ENCODE measurements at places on chromosomes 2 and 18.
A peak's percentile ranks its signal among the peaks of the same experiment; 100 is the strongest.

GRCh38 chr18:4842287-4842686, 354.8 kb downstream of the AKAIN1 start:
- DNase-seq, result no peak

- DNase-seq, result no peak
These were observed 90.2 kb upstream of the ARHGAP28 start for GRCh38 chr18:6639305-6639704.

DNA sequence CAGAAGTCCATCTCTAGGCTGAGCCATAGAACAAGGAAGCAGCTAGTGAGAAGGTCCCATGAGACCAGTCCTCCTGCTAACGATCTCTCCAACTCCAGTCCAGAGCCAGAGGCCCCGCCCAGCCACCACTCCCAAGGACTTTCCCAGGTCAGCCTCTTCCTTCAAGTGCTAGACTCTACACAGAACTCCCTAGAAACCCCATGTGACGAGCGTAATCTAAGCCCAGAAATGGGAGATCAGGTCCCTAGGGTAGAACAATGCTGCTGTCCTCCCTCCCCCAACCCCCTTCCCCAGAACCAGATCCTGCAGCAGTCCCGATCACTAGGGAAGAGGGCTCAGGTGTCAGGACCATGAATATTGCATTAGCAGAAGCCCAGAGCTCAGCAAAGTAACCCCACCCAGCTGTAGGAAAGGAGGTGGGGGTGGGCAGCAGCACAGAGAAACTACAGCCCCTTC, 6.9 kb downstream of the DCTN1 start:
- no peak for DNase-seq

DNA sequence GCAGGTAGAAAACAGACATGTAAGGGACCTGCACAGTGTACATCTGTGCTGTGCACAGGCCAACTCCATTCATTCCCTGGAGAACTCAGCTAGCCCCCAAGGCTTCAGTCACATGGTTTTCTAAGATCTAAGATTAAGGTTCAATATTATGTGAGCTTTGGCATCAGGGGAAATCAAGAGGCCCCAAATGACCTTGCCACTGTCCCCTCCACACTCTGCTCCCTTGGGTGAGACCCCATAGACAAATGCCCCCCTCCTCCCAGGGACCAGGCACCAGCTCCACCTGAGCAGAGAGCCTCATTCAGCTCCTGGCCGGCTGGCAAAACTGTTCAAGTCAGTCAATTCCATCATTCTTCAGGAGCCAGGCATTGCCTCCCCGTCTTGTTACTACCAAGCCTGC, 93.6 kb upstream of the TMEM18 start:
- no peak for DNase-seq

DNA sequence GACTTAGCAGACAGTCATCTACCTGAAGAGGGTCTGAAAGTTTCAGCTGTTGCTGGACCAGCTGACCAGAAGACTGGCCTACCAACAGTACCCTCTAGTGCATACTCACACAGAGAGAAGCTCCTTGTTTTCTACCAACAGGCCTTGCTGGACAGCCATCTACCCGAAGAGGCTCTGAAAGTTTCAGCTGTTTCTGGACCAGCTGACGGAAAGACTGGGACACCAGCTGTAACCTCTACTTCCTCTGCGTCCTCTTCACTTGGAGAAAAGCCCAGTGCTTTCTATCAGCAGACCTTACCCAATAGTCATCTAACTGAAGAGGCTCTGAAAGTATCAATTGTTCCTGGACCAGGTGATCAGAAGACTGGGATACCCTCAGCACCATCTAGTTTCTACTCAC, 63.2 kb downstream of the ALMS1 start:
- DNase-seq, result no peak

DNA sequence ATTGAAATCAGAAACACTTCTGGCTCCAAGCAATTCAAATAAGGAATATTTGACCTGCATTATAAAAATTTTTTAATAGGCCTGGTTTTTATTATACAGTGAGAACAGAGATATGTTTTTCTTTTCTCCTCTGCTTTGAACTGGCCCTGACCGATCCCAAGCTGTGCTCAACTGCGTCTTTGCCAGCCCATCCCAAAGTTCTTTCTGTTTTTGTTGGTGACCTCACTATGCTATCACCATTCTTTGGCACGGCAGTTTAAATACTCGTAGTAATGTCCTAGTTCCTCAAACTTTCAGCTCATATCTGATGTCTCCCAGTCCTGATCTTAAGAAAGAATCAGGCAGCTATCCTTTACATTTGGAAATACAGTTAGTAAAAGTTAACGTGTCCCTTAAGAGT, 42.3 kb upstream of the NETO1 start:
- DNase-seq, result no peak

GRCh38 chr2:163062524-163062923, 224.0 kb upstream of the KCNH7 start:
- DNase-seq, result no peak

DNA sequence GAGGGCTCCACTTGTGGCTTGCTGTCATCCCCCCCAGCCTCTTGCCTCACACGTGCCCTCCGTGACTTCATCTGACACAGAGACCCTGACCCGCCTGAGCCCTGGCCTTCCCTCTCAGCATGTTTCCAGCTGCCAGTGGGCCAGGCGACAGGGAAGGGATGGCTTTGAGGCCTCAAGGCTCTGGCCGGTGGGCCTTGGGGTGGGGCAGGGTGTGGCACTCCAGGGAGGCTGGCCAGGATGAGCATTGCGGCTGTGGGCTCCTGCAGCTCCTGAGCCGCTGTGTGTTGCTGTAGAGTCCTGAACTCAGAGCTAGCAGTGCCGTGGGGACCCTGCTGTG, 85.0 kb downstream of the TFCP2L1 start:
- no peak for DNase-seq

GRCh38 chr2:11385847-11386246, 41.4 kb upstream of the ROCK2 start:
- no peak for DNase-seq

GRCh38 chr2:217270485-217271121, 410.7 kb upstream of the TNP1 start:
- DNase-seq, result no peak

DNA sequence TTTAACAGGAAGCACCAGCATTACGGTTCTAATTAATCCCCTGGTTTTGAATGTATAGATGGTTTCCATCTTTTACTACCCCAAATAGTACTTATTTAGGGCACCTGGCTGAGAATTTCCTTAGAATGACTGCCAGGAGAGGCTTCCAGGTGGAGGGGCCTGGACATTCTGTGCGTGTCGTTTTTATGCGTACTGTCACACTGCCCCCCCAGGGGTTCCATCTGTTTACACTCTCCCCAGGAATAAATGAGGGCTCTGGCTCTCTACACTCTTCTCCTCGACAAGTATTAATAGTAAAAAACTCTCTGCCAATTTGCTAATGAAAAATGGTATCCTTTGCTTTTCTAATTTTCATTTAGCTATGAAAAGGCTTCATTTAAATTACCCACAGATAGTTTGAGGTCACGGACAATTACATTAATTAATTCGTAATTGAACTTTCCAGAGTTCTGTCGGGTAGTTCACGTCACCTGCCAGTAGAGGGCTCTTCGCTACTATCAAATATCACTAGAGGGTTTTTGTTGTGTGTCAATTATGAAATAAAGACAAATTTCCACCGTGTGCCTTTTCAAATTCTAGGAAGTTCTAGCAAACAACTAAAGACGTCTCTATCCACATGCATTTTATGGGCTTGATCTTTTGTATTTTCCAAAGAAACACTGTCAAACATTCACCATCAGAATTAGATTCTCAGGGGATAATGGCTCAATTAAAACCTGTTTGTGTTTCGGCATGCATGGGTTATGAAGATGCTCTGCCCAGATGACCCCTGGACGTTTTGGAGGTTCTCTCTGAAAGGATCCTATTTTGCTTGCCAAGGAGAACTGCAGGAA, 88.8 kb upstream of the ASB18 start:
- DNase-seq, result no peak

DNA sequence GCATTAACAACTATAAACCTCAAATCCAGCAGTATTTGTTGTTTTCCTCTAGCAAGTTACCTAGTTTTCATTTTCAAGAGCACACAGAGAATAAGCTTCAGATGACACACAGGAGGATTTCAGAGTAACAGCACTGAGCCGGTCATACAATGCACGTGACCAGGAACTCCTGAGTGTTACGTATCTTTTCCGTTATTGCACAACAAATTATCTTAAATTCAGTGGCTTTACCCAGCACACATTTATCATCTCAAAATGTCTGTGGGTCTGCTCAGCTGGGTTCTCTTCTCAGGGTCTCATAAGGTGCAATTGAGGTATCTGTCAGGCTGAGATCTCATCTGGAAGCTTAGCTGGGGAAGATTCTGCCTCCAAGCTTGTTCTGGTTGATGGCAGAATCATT, 379.5 kb upstream of the KLHL29 start:
- no peak for DNase-seq

GRCh38 chr18:48997985-48998831, 47.4 kb upstream of the SMAD7 start:
- no peak for DNase-seq

GRCh38 chr18:70374154-70374553, 85.3 kb downstream of the SOCS6 start:
- DNase-seq, result no peak

DNA sequence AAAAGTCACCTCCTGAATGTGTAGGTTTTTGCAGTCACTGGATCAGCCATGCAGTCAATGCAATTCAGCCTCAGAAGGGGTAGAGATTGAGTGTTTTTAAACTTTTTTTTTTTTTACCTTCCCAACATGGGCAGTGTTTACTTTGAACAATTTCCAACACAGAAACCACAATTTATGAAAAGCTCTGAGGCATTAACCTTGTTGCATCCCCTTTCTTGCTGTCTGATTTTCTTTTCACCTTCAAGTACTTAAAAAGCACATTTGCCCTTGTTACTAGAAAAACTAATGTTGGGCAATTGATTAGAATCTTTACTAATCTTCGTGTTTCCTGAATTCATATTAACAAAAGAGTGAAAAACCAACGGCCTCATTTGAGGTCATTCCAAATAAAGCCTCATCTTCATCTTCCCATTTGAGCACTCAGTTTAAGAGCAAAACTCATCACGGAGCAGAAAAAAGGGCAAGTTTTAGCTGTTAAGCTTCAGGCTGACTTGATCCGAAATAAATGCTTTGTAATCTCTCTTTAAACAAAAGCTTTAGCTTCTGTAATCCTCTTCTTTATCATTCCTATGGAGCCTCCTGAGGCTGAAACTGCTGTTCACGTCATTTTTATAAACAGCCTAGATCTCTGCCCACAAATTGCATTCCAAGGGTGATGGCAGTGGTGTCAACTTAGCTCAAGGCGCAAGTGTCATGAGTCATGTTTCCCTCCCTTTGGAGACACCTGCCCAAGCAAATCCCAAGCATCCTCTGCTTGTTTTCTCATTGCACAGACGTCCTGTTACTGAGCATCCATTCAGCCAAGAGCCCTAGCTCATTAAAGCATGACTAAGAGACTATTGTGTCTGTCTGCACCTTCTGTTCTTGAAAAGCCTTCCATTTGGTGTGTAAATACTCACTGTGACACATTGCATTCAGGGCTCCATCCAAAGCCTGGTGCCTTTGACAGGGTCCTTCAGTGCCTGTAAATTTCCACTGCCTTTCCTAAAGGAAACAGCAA, 107.7 kb downstream of the HNMT start:
- peak; percentile 45 for DNase-seq

DNA sequence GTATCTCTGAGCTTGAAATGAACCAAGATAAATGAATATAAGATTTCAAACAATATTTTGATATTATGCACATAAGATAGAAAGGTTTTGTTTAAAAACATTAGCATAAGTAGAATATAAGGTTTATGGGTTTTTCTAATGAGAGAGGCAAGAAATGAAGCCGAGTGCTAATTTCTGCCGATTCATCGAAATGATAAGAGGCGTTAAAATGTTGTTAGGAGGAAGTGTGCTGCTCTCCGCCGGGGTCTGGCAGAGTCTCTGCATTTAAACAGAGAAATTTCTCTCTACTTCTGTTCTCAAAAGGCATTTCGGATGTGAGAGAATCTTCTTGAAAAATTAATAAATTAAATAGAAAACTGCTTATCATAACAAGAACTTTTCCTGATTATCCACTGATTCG, 83.6 kb downstream of the MRPS9 start:
- DNase-seq, result no peak

DNA sequence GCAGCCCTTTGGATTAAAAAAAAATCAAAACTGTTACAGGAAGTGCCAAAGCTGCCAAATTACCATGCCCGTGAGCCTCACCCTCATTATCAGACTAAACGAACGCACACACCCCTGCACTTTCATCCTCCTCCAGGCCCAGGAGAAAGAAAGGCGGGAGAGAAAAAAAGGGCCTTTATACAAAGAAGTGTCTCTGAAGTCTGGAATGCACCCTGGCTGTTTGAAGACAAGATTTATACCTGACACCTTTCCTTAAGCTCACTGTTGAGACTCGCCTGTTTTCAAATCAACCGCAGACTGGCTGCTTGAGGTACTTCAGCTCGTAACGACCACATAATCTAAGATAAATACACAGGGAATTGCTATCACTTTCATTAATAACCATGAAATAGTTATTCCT, 31.0 kb downstream of the EDAR start:
- no peak for DNase-seq

- no peak for DNase-seq
These were observed 88.0 kb upstream of the ZCCHC2 start for GRCh38 chr18:62434798-62435197.

DNA sequence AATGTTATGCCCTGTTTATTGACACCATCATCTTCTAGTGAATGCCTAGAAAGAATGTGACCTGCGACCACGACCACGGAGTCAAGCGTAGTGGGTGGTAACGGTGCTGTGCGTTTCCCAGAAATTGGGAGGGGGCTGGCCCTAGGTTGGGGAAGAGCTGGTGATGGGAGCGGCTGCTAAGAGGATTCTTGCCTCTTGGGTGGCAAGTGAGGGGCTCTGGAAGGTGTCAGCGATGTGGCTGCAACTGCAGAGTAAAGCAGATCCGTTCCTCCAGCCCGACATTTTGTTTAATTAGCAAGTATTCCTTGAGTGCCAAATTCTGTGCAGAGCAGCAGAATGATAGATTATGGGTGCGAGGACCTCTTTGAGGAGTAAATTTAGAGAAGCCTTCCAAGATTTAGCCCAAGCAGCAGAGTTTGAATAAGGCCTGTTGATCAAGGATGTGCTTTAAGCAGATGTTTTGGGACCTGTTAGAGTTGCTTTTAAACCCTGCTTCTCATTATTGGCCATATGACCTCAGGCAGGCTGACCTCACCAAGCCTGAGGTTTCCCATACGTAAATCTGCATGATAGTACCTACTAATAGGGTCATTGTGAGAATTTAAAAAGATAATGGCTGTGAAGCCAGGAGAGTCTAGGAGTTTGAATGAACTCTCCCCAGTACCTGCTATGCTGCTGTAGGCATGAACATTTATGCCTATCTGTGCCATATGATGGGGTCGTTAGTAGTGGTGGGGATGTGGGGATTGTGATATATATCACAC, 287.7 kb downstream of the PTGR3 start:
- DNase-seq, result no peak
